Umbilical cord (tissue), 2 donors: ENCODE measurements at places on chromosomes 12 and 14.

- DNase-seq, result no peak
These were observed 34.2 kb upstream of the PLBD1 start for GRCh38 chr12:14601692-14602478.

- no peak for DNase-seq
These were observed 156.7 kb upstream of the RTL1 start for GRCh38 chr14:101060171-101060601.

GRCh38 chr14:54776361-54777001, 126.1 kb downstream of the GCH1 start:
- DNase-seq, result peak; percentile 28

- no peak for DNase-seq
These were observed 910.4 kb downstream of the VRK1 start for GRCh38 chr14:97707603-97708002.

GRCh38 chr14:61051051-61051450, 70.0 kb downstream of the SLC38A6 start:
- peak; percentile 48 for DNase-seq

- no peak for DNase-seq
These were observed 260.5 kb downstream of the ADAMTS20 start for GRCh38 chr12:43291516-43291915.

DNA sequence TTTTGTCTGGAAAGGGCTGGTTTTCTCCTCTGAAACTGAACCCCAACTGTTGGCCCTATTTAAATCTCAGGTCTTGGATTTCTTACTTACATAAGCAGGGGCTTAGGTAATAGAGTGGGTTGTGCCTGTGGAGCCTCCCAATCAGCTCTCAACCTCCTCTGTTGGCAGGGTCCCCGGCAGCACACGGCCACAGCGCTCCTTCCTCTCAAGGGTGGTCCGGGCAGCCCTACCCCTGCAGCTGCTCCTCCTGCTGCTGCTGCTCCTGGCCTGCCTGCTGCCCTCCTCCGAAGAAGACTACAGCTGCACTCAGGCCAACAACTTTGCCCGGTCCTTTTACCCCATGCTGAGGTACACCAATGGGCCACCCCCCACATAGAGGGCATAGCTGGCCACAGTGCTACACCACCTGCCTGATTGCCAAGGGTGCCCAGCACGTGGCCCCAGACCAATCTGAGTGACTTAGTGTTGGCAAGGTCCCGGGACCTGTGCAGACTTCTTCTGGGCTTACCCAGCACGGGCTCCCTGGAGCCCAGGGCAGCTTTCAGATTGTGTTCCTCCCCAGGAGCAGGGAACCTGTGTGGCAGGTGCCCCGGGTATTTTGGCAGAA, 68.9 kb downstream of the ESR2 start:
- no peak for DNase-seq

- DNase-seq, result no peak
These were observed 1.6 kb downstream of the LTB4R start for GRCh38 chr14:24312736-24313507.

DNA sequence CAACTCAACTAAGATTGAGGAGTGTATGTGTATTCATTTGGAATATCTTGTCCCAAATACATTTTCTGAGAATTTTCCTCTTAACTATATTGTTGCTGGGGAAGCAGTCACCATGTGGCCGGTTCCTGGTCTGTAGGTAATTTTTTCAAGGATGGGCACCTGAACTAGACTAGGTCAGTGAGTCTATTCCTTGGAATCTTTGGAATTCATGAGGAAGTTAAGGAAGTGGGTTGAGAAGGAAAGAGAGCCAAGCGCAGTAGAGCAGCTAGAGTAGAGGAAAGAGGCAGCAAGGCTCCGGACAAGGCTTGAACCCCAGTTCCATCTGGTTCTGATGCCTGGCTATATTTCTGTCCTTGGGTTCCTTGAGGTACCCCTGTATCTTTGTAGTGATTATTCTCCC, 183.7 kb downstream of the DACT1 start:
- DNase-seq, result no peak

GRCh38 chr12:93081810-93082165, 152.7 kb upstream of the EEA1 start:
- no peak for DNase-seq

- no peak for DNase-seq
These were observed 6.5 kb downstream of the SH2B3 start for GRCh38 chr12:111412007-111412829.

- DNase-seq, result no peak
These were observed 299.6 kb upstream of the DCN start for GRCh38 chr12:91482231-91482630.

- DNase-seq, result no peak
These were observed 297.5 kb downstream of the NAV3 start for GRCh38 chr12:78128211-78128610.

GRCh38 chr12:82412246-82412645, 53.9 kb downstream of the METTL25 start:
- DNase-seq, result no peak
